ENCODE measurements at places on chromosomes 1 and 21.

- no peak for DNase-seq
Measured at GRCh38 chr1:56355422-56355821, 223.9 kb downstream of the PLPP3 start.

GRCh38 chr21:42536601-42537000 is 22.9 kb downstream of the SLC37A1 start:
- DNase-seq = no peak

GRCh38 chr1:77951328-77951727 is 27.5 kb downstream of the FUBP1 start:
- DNase-seq = no peak

DNA sequence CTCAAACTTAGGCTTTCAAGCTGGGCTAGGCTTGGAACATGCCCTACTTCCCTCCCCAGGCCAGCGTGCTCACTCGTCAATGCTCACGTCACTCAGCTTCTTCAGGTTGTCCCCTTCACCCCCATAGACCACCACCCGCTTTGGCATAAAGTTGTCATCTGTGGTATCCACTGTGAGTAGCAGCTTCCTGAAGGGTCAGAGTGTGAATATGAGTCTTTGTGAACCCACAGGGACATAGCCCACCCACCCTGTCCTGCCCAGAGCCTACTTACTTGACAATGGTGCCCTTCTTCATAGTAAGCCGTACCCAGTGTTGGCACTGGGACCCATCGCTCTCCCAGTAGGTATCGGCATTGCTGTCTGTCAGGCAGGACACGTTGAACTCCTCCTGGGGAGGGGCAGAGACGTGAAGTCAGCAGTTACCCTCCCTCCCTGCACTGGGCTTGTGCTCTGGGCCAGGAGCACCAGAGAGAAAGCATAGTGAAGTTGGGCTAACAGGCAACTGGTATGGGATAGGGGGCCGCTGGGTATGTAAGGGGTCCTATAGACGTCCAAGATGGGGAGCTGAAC is 1.7 kb downstream of the HECTD3 start:
- DNase-seq = no peak

- no peak for DNase-seq
Measured at GRCh38 chr21:43609501-43610340, 49.6 kb downstream of the HSF2BP start.

DNA sequence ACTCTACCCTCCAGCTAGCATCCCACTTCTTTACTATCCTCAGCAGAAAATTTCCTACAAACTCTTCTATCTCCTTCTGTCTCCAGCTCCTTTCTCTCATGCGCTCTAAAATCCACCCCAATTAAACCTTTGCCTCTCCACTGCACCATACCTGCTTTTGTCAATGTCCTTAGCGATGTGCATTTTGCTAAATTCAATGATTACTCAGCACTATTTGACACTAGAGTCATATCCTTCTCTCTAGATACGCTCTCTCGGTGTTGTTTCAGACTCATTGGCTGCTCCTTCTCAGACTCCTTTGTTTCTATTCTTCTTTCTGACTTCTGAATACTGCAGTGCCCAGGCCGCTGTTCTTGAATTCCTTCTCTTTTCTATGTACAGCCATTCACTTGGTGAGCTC is 144.2 kb downstream of the HLX start:
- DNase-seq = no peak

GRCh38 chr1:116261227-116261626 is 111.8 kb upstream of the ATP1A1 start:
- DNase-seq = no peak

GRCh38 chr1:245148861-245149260 is 5.9 kb upstream of the KIF26B start:
- DNase-seq = no peak

DNA sequence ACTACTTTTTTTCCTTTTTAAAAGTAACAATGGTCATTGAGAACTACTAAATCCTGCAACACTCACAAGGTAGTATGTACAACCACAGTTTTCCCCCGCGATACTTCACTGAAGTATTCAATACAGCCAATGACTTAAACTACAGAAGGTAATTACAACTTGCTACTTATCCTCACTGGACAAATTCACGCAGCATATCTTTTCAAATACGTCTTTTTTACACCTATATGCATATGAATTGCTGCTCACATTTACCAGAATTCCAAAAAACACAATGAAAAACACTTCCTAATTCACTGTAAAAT is 12.4 kb downstream of the NRIP1 start:
- DNase-seq = no peak

GRCh38 chr1:52636721-52637695 is 4.0 kb downstream of the SHISAL2A start:
- DNase-seq = peak; percentile 66

DNA sequence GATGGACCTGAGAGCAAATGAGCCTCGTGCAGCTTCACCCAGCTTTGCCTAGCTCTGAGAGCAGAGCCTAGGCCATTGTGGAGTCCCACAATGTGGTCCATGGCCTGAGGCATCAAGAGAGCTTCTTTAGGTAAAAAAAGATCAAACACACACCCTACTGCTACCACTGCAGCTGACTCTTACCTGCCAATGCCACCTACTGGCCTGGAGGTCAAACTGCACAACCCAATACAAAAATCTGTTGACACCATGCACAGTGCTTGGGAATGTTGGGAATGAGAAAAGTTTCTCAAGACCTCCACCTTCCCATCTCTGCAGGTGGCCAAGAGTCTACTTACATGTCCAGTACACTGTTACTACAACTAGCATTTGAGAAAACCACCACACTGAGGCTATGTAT is 60.6 kb downstream of the UCHL5 start:
- DNase-seq = no peak

DNA sequence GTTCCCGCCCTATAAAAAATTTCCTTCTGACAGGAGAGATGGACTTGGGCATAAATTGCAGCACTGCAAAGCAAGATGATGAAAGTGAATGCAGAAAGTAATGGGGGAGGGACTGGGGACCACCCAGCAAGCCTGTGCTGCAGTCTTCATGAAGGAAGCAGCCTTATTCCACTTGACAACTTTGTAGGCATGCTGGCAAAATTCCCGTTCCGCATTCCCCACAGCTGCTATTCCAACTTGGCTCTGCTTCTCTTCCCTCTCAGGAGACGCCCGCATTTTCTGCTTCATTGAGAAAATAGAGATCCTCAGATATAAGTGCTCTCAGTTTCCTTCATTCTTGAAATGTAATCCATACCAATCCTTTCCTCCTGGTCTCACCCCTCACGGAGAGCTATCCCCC is 2.4 kb downstream of the HMGB4 start:
- no peak for DNase-seq

DNA sequence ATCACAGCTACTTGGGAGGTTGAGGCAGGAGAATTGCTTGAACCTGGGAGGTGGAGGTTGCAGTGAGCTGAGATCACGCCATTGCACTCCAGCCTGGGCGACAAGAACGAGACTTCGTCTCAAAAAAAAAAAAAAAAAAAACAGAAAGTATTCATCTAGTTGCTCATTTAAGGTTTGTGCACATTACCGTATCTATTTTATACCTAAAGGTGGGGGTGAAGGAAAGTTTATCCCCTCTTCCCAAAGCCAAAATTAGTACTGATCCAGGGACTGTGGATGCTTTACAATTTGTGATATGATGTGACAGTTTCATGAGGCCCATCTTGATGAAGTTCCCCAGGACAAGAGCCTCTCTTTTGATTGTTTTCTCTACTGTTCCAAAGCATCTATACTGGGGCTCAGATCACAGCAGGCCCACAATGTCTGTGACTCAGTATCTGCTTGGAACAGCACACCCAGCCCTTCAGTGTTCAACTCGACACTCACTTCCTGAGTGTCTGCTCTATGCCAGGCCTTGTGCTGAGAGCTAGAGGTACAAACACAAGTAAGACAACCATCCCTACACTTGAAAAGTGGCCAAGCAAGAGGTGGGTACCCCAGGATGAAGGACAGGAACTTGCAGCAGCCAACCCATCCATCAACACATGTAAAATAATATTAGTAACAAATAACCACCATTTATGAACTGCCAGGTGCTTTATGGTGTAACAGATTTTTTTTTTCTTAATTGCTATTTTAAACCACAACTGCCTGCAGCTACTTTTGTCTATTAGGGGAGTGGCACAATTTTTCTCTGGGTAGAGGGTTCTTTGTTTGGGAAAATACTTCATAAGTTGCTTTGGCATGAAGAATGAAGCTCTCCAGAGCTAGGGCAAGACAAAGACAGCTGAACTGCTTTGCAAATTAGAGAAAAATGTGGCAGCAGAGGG is 29.0 kb upstream of the KHDRBS1 start:
- peak; percentile 23 for DNase-seq

- DNase-seq = no peak
Measured at GRCh38 chr1:119908661-119909060, 12.3 kb upstream of the ADAM30 start.

DNA sequence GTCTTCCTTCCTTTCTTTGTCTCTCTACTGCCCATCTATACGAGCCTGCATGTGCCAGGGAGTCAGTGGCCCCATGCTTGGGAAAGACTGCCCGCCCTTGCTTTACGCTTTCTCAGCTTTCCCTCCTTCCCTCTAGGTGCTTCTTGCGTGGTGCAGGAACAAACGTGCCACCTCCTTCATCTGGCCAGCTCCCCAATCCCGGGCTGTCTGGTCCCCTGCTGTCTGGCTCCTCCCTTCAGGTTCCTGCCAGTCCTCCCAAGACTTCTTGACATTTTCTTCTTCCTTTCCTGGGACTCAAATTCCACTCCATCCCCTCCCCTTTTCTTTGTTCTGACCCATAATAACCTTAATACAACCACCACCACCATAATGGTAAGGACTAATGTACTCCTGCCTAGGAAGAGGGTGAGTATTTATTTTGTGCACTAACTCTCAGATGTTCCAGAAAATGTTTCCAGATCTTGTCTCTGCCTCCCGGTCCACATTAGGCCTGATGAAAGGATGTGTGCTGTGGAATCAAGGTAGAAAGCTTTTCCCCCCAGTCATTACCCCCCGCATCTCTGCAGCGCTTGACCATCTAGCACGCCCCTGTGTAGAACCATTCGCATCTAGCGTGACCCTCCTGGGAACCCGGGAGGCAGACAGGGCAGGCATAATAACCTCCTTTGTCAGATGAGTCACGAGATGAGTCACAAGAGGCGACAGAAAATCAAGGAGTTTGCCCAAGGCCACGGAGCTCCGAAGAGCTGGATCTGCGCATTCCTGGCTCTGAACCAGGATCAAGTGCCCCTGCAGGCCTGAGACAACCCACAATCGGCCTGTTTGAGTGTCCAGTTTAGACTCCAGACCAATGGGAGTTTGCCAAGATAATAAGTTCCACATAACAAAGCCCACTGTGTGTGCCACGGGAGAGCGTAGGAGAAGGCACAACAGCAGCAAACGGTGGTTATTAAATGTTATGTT is 60.1 kb upstream of the NEK2 start:
- DNase-seq = no peak

GRCh38 chr1:52164604-52165003 is 22.7 kb downstream of the ZFYVE9 start:
- DNase-seq = no peak

- no peak for DNase-seq
Measured at GRCh38 chr1:243715285-243715684, 134.8 kb downstream of the AKT3 start.

DNA sequence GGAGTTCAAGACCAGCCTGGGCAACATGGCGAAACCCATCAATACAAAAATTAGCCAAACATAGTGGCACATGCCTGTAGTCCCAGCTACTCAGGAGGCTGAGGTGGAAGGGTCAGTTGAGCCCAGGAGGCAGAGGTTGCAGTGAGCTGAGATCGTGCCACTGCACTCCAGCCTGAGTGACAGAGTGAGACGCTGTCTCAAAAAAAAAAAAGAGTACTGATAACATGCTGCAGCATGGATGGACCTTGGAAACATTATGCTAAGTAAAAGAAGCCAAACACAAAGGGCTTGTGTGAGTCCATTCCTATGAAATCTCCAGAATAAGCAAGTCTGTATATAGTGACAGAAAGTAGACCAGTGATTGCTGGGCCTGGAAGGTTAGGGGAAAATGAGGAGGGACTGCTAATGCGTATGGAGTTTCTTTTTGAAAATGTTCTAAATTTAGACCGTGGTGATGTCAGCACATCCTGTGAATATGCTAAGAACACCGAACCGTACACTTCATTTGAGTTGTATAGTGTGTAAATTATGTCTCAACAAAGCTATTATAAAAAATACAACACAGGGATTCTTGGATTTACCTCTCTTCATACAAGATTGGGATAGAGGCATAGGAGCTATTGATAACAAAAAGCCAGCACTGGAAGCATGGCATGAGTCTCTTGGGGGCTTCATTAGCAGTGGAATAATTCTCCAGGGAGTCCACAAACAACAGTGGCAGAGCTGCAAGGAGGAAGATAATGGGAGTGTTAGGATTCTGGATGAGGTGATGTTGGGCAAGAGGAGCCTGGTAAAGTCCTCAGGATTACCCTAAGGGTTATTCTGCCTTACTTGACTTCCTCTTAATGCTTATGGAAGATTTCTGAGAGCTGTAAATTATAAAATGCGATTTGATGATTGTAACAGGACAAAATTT is 73.5 kb downstream of the TTC3 start:
- DNase-seq = no peak

- no peak for DNase-seq
Measured at GRCh38 chr1:67824766-67825165, 8.5 kb downstream of the GNG12 start.

- DNase-seq = no peak
Measured at GRCh38 chr1:107181253-107181969, 40.6 kb downstream of the NTNG1 start.

GRCh38 chr1:204267191-204267601 is 53.4 kb upstream of the GOLT1A start:
- no peak for DNase-seq

- DNase-seq = no peak
Measured at GRCh38 chr1:36715797-36716196, 233.1 kb upstream of the CSF3R start.

- no peak for DNase-seq
Measured at GRCh38 chr1:179788259-179788658, 45.2 kb downstream of the FAM163A start.

DNA sequence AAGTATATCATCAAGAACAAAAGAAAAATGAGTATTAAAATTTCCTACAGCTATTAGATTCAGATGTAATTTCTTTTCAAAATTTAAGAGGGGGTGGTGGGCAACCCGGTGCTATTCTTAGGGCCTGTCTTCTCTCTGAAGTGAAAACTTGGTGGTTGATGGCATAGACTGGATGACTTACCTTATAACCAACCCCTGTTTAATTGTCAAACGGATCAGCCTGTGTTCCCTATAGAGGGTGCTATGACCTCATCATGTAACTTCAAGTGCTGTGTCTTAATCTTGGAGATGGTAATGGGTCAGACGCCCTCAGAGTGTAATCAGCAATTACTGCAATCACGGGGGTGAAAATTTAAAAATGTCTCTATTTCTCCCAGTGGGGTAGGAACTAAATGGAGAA is 176.2 kb downstream of the PCP4 start:
- DNase-seq = no peak
